ENCODE measurements at places on chromosomes 3 and 15.

DNA sequence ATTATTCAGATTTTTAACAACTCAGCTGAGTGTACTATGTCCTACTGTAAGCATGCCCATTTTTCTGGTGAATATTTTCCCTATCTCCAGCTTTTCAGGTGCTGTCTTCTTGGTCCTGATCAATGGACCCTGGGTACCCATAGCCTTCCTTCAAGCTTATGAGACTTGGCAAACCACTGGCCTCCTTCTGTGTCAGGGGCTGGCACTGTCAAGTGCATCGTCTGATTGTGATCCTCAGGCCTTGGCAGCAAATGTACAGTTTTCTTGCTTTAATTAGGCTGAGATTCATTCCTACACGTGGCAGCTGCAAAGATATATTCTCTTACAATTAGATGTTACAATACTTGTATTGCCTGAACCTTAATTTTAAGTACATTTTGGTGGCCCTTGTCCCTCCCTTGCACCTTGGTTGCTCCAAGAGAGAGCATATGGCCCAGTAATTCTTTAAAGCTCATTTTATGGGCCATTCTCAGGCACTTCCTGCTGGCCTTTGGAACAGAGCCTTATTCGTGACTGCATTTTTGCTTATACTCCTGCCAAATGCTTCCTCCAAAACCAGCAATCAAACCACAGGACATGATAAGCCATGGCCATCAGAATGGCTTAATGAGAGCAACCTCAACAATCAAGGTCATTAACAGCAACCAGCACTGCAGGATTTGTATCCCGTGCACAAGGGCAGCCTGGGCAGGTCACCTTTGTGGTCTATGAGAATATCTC, 179.9 kb downstream of the CNTN6 start:
- DNase-seq = no peak

DNA sequence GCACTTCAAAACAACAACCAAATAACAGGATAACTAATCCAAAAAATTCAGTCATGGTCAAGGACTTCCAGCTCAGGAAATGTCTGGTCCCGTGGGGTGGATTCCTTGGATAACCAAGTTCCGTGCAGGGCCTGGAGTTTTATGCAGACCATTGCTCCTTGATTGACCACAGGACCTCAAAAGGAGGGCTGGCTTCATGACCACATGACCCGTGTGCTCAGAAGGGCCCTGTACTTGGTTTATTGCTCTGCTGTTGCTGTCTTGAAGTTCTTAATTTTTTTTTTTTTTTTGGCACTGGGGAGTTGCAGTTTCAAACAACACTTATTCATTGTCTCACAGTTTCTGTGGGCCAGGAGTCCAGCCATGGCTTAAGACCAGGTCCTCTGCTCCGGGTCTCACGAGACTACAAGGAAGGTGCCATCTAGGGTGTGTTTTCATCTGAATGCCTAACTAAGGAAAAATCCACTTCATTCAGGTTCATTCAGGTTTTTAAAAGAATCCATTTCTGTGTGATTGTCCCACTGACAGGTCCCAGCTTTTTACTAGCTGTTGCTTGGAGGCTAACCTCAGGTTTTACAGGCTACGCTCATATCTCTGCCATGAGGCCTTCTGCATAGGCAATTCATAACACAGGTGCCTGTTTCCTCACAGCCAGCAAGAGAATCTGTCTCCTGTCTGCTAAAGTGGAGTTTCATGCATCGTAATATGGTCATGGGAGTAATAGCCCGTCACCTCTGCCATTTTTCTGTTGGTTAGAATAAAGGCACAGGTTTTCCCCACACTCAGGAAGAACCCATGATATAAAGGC, 65.3 kb downstream of the FLNB start:
- no peak for DNase-seq

DNA sequence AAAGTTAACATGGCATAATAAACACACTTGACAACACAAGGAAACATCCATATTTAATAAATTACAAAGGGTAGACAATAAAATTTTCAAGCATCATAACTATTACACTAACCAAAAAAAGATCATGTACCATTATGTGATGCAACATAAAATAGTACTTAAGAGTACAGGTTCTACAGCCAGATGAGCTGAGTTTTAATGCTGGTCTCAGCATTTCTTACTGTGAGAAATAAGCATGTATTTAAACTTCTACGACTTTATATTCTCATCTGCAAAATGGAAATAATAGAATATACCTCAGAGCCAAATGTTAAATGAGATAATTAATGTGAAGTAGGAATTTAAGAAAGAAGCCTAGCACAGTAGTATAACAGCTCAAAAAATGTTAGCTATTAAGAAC, 33.7 kb upstream of the SLC12A8 start:
- no peak for DNase-seq

DNA sequence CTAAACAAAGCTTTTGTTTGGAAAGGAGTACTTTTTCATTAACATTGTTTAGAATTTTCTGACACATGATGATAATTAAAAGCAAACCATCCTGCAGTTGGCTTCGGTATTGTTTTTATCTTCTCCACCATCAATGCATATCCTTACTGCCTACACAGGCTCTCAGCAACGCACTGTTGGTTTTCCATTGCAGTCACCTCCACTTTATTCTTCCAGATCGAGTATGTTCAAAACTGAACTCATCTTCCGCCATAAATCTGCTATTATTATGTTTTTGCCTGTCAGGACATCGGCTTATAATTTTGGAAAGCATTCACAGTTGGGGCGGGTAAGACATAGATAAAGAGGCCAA, 589 bp upstream of the SENP5 start:
- DNase-seq = no peak

GRCh38 chr3:51967384-51968169, at the start of gene PCBP4:
PCBP4 (minus strand) TSS chr3:51967454; CDS start chr3:51961240, 6,214 bp downstream.
- no peak for DNase-seq

- peak; percentile 19 for DNase-seq
Measured at GRCh38 chr3:4071481-4072184, 231.5 kb upstream of the SETMAR start.

DNA sequence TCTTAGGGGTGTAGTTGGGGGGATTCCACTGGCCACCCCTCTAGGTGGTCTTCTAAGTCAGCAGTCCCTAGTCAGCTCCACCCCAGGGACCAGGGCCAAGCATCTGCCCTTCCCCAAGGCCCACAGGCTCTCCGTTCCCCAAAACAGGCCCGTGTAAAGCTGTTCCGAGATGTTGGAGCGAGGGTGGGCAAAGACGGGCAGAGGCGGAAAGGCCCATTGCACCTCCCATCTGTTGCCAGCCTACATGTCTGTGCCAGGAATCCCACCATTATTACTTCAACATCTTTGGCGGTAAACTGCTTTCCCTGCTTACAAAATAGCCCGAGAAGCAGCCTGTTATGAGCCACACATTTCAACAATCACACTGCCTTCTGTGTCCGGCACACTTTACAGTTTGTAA, 1.9 kb upstream of the ATP2B2 start:
- no peak for DNase-seq

DNA sequence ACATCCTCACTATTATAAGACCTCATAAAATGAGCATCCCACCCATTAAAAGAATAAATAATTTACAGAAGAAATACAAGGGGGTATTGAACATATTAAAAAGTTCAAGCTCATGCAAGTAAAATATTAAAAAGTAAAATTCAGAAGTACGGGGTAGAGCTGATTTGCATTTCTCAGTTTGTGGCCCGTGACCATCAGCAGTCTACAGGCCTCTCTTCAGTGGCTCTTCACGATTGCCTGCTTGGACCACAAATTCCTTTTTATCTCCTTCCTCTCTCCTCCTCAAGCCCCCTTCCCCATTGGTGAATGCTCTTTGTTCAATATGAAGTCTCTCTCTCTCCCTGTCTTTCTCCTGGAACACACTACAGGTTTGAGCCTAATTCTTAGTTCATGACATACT, 19.1 kb downstream of the CYP8B1 start:
- no peak for DNase-seq

DNA sequence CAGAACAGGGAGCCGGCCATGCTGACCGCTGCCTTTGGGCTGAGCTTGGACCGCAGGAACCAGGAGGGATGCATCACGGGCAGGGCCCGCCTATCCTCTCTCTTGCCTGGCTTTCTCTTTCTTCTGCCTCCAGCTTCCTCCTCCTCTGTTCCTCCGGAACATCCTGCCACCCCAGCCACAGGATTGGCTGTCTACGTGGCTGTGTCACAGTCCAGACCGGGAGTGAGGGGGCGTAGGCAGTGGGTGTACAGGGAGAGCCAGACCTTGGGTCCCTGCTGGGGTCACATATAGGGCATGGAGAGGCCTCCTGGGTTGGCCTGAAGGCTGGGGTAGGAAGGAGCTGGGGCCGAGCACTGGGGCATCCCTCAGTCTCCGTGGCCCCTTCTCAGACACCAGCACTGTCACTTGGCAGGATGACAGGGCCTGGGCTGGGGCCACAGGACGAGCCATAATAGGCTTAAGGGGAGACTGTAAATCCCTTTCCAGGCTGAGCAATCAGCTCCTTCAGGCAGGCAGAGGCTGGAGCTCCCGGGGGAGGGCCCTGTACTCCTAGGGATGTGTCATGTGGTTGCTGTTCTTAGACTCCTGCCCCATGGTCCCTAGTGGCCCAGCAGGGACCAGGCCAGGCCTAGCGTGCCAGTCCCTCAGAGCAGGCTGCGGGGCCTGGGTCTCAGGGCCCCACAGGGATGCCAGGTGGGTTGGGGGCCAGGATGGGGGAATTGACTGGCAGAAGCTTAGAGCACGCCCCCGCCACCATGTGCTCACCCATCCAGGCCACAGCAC, 25.4 kb downstream of the LINGO1 start:
- no peak for DNase-seq

DNA sequence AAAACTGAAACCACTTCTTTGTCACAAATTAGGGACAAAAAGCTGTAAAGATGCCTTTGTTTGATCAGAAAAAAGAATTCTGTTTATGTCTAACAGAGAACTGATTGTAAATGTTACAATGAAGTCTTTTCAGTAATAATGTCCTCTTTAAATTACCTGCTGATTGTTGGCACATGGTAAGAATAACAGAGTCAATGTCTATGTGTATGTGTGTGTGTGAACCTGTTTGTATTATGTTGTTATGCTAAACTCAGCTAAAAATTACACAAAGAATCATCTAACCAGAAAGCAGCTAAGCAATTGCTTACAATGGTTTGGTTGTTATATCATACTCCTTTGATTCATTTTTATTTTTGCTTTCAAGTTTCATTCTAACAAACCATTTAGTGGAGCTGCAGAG, 159.1 kb upstream of the PDZRN3 start:
- DNase-seq = no peak

DNA sequence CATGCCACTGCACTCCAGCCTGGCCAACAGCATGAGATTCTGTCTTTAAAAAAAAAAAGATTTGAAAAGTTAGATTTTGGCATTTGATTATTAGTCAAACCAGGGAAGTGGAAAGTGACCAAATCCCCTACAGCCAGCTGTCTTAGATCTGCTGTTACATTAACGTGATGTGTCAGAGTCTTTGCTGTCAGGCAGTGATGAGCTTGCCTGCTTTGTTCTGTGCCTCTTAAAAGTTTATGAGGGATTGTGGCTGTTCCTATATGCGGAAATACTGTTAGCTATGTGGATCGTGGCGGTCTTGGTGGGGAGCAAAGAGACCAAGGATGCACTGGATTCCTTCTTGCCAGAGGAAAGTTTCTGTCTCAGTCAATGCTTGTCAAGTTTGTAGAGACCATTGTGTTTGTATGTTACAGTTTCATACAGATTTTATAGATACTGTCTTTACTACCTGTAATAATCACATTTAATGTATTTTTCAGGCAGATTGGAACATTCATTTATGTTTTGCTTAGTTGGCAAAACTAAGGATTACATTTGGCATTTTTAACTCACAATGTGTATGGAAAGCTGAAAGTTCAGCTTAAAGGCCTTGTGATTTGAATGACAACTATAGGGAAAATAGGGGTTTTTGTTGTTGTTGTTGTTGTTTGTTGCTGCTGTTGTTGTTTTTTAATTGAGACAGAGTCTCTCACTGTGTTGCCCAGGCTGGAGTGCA, 137.4 kb downstream of the VPS8 start:
- no peak for DNase-seq

DNA sequence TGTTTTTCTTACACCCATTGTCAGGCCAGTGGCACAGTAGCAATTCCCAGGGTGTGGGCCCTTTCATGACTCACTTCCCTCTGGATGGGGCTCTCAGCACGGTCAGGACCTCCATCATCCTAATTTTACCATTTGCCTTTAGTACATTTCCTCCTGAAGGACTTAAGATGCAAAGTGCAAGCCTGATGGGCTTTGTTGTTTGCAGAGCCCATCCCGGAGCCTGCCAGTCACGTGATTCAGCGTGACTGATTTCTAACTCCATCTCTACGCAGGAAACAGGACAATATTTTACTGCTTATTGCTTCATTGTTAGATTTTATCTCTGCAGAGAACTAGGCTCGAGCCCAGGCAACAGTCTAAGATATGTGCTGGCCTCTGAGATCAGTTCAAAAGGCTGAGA, 223.7 kb downstream of the PDZRN3 start:
- no peak for DNase-seq

GRCh38 chr15:36332301-36332700, 247.1 kb upstream of the CDIN1 start:
- DNase-seq = no peak

DNA sequence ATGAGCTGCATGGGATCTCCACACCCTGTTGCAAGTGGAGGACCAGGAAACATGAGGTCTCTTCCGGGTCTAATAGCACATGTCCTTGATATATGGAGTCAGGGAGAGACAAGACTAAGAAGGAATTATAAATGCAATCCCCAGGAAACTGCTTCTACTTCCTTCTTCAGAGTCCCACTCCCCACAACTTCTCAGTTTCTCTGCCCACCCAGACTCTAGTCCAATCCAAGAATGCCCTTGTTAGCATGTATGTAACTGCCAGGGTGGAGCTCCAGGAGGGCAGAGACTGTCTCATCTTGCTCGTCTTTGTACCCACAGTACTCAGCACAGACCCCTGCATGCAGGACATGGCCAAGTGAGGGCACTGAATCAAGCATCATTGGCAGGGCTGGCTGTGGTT, 8.3 kb downstream of the DAPK2 start:
- no peak for DNase-seq

GRCh38 chr15:38872732-38873131, 308.1 kb upstream of the RASGRP1 start:
- no peak for DNase-seq

GRCh38 chr3:48558493-48559134, 2.0 kb upstream of the PFKFB4 start:
- DNase-seq = peak; percentile 85

- DNase-seq = no peak
Measured at GRCh38 chr3:12629560-12629959, 34.4 kb downstream of the RAF1 start.

- no peak for DNase-seq
Measured at GRCh38 chr3:139660269-139660668, 17.5 kb downstream of the NMNAT3 start.

- no peak for DNase-seq
Measured at GRCh38 chr15:63373330-63373729, 8.3 kb downstream of the CA12 start.

- DNase-seq = no peak
Measured at GRCh38 chr3:117117188-117117936, 407.8 kb downstream of the TUSC7 start.

DNA sequence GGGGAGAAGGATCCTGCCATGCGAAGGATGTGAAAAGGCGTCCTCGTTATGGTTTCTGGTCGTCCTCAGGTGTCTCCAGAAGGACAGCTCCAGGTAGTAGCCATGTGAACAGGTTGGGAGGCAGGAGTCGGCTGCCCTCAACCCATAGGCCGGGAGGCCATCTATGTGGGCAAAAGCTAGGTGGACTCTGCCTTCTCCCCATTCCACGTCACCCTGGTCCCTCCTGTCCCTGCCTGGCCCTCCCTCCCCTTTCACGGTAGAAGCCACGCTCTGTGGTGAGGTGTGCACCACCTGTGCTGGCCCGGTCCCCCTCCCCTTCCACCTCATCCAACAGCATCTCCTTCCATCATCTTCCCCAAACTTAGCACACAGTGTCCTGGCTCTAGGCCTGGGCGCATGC, 16.3 kb downstream of the ITIH3 start:
- no peak for DNase-seq

GRCh38 chr3:98563661-98564281, 29.6 kb downstream of the CPOX start:
- peak; percentile 22 for DNase-seq
